ENCODE measurements at places on chromosomes 3 and 15.

DNA sequence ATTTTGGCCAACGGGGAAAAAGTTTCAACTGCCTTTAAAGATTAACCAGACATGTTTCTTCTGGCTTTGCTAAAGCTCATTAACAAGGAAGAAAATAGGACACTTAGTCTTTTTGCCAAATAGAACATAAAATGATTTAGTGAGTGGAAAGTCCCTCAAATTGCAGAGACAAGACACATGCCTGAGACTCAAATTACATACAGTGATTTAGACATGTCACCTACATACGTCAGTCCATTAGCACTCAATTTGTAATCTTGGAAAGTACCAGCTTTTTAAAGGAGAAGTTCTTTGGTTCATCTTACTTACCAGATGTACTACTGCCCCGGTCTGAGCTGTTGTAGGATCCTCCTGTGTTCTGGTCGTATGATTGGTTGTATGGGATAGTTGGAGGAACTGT lies 1134.2 kb downstream of the ROBO1 start:
- no peak for DNase-seq

GRCh38 chr15:62021991-62022600 lies 38.2 kb downstream of the VPS13C start:
- no peak for DNase-seq

- peak; percentile 18 for DNase-seq
Measured at GRCh38 chr3:126341755-126342150, 15.5 kb downstream of the KLF15 start.

DNA sequence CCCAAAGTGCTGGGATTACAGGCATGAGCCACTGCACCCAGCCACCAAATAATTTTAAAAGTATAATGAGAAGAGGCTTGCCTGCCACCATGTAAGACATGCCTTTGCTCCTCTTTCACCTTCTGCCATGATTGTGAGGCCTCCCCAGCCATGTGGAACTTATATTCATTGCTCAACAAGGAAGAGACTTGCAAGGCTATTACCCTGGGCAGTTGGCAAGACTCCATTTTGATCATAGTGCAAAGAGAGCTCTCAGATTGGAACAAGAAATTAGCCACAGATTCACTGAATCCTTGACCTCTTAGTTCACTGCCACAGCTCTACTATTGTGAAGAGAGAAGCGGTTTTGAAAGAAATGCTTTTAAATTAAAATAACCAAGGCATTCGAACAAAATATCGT lies 6.1 kb downstream of the SCAP start:
- DNase-seq = no peak

DNA sequence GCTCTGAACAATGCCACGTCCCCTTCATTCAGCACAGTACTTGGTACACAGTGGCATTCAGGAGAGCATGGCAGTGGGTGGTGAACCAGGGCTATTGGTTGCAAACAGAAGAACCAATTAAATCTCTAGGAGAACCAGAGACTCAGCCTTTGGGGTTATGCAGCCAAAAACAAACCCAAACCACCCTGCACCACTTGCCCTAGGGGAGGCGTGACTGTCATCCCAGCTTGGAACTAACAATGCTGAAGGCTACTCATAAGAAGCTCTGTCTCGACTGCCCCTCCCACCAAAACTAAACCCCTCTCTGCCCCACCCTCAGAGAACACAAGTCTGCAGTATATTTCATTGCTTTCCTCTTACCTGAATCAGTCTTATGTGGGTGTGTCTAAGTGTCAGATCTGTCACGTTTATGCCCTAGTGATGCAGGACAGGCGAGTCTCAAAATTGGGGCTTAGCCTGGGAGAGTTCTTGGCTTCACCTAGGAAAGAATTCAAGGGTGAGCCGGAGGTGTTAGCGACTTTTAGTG lies 15.2 kb upstream of the KLHL40 start:
- DNase-seq = no peak

GRCh38 chr3:12278566-12278965 lies 10.3 kb upstream of the PPARG start:
- DNase-seq = no peak

- no peak for DNase-seq
Measured at GRCh38 chr15:63970621-63971426, 75.5 kb downstream of the DAPK2 start.

DNA sequence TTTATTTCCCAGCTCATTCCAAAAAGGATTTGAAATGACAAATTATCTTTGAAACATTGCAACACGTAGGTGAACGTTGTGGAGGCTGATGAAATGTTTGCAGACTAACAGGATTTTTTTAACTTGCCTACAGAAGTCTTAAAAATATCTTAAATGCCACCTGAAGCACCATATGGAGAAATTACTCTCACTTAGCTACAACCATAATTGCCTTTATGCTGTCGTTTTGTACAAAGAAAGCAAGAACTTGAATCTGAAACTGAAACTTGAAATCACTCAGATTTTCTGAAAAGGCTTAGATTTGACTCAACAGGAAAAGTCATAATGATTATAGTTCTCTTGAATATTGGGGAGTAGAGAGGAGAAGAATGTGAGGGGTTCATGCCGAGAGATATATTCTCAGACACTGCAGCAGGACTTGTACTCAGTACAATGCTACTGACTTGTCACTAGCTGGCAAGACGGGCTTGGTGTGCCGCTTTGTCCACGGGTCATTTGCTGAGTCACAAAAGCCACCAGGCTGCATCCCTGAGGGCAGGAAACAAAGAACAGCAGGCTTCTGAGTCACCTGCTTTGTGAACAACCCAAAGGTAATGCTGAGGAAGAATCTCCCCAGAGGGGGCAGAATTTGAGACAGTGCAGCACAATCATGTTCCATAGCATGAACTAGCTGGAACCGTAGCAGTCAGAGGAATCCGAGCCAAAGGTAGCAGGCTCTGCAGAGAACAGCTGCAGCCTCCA lies 7.1 kb upstream of the FMN1 start:
- DNase-seq = peak; percentile 81

DNA sequence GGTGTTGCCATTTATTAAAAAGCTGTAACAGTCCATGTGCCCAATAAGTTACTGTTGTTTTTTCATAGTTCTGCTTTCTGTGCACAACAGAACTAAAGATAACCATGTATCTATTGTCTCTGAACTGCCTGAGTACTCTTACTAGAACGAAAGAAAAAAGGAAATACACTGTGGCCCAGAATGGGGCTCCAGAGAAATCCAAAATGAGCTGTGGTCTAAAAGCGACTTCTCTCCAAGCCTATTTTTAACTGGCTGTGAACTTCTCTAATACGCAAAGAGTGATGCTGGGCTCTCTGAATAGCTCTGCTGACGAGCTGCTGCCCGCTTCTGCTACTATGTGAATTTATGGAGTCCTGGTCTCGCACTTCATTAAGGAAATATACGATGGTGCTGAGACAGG lies 56.2 kb upstream of the LPP start:
- DNase-seq = no peak

DNA sequence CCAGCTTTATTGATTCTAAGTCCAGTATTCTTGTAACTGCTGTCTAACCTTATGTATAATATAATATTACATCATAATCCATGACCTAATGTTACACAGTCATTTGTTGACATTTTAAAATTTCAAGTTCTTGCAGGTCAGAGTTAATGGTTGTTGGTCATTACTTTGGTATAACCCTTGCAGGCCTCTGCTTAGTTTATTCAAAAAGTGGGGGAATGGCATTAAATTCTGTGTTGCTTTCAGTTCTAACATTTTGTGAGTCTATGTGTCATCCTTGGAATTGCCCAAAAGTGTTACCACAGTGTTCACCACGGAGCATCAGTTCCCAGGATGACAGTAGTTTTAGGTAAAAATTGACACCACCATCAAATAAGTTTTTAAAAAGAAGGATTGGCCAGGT lies 174.8 kb upstream of the BCL6 start:
- DNase-seq = no peak

DNA sequence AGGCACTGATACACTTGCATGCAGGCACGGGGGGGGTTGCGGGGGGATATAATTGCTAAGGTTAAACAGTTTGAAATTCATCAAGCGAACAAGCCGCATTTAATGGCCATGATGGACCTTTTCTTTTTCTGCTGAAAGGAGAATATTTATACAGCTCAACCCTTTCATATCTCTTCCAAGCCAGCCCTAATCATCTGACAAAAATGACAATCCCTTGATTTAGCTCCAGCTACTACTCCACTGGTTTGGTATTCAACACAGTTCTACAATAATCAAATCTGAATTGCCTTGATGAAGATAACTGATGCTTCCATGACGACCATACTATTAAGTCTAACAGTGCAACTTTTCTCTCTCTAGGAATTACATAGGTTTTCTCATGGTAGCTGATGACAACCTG lies 374.9 kb downstream of the PLCL2 start:
- no peak for DNase-seq

DNA sequence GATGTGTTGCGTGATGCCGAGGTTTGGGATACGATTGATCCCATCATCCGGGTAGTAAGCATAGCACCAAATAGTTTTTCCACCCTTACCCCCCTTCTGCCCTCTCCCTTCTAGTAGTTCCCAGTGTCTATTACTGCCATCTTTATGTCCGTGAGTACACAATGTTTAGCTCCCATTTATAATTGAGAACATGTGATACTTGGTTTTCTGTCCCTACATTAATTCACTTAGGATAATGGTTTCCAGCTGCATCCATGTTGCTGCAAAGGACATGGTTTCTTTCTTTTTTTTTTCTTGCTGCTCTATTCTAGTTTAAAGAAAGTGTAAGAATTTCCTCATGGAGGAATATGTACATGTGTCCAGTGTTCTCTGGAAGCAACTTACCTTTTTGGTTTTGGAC lies 51.8 kb downstream of the NSUN3 start:
- DNase-seq = no peak

- DNase-seq = no peak
Measured at GRCh38 chr3:172272698-172273097, 175.6 kb downstream of the GHSR start.

DNA sequence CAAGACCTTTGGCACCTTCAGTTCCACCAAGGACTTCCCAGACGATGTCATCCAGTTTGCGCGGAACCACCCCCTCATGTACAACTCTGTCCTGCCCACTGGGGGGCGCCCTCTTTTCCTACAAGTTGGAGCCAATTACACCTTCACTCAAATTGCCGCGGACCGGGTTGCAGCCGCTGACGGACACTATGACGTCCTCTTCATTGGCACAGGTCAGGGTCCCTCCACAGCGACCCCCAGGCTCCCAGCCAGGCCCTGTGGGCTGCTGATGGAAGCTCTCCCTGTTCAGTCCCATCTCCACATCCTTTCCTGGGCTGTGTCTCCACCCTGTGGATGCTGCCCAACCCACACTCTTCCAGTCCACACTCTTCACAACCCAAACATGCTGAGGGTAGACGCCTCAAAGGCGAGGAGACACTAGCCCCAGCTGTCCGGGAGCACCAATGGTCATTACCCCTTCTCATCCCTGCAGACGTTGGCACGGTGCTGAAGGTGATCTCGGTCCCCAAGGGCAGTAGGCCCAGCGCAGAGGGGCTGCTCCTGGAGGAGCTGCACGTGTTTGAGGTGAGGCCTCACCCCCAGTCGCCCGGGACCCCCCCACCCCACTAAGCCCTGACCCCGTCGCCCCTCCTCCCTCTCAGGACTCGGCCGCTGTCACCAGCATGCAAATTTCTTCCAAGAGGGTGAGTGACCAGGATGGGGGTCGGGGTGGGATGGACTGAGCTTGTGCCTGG lies 4.3 kb upstream of the LSMEM2 start:
- peak; percentile 78 for DNase-seq

- no peak for DNase-seq
Measured at GRCh38 chr3:42183991-42184632, 81.9 kb downstream of the CCK start.

DNA sequence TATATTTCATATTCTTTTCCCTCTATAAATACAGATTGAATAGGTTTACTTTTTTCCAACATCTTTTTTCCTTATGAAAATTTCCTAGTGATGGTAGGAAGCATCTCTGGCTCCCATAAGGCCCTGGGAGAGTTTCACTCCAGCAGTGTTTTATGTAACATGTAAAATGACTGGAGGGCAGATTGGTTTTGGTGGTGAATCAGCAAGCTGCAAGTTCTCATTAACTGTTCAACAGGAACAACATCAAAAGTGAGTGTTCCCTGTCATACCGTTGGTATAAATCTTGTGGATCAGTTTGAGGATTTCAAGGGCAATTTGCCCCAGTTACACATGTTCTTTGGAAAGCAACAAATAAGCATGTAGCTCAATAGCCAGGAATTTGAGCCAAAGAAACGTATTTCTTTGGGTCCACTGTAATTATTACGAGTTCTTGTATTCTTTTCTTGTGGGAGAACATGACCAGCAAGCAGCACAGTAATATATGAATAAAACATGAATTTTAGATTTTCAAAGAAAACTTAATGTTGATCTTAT lies 345.7 kb downstream of the SV2B start:
- DNase-seq = no peak

GRCh38 chr3:74506246-74506645 lies 108.2 kb downstream of the CNTN3 start:
- DNase-seq = no peak

DNA sequence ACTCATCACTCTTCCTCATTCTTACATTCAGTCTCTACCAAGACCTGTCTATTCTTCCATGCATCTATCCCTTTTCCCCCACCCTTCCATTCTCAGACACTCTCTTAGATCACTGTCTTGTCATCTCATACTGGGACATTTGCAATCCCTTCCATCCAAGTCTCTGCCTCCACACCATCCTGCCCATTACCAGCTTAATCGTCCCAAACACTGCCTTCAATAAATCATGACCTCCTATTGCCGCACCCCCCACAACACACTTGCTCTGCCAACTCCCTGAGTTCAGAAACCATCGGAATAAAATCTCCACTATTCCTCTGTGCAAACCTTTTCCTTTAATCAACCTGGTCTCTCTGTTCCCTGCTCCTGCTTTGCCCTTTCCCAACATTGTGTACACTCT lies 18.9 kb downstream of the MYH15 start:
- no peak for DNase-seq

DNA sequence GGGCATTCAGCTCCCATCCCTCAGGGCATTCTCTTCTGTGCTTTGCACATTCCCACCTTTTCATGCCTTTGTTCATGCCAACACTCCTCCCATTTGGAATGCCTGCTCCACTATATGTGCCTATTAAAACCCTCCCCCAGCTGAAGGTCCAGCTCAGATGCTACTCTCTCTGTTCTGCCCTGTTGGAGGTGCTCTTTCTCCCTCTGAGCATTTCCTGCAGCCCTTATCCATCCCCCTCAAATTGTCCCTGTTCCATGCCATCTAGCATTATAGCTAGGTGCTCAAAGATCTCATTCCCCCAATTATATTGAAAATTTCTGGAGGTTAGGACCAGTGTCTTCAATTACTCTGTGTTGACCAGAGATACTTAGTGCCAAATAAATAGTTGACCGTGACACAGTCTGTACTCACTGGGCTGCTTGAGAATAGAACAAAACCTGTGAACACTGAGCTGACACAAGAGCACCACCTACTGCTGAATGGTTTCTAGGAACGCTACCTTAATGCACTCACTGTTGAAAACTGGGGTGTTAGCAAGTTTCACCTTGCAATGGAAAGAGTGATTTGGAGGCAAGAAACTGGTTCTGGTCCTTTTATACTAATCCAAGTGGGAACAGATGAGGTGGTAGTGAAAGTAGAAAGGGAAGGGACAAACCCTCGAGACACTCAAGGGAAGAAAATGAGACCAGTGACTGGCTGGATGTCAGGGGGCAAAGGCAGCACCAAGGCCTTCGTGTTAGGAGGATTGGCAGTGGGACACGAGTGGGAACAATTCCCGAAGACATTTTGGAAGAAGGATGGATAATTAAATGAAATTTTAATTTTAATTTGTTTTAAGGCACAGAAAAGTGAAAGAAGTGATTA lies 289.8 kb upstream of the ROPN1 start:
- no peak for DNase-seq
